ENCODE measurements at places on chromosomes 16 and 17.

DNA sequence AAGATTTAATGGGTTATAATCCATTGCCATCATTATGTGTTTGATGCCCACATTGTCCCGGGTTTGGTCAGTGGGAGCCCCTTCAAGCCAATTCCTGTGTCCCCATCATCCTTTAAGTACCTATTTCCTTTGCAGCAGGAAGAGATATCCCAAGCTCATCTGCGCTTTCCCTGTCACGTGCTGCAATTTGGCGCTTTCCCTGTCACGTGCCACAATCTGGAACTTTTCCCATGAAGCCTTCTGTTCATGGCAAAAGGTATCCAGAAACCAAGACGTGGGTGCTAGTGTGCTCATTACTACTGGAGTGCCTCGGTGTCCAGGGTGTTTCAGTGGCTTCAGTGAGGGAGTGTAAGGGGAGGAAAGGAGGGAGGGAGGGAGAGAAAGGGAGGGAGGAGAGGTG, 168.5 kb downstream of the NPIPB11 start:
- no peak for DNase-seq

- no peak for DNase-seq
Measured at GRCh38 chr17:42453439-42453838, 5.2 kb upstream of the ATP6V0A1 start.

DNA sequence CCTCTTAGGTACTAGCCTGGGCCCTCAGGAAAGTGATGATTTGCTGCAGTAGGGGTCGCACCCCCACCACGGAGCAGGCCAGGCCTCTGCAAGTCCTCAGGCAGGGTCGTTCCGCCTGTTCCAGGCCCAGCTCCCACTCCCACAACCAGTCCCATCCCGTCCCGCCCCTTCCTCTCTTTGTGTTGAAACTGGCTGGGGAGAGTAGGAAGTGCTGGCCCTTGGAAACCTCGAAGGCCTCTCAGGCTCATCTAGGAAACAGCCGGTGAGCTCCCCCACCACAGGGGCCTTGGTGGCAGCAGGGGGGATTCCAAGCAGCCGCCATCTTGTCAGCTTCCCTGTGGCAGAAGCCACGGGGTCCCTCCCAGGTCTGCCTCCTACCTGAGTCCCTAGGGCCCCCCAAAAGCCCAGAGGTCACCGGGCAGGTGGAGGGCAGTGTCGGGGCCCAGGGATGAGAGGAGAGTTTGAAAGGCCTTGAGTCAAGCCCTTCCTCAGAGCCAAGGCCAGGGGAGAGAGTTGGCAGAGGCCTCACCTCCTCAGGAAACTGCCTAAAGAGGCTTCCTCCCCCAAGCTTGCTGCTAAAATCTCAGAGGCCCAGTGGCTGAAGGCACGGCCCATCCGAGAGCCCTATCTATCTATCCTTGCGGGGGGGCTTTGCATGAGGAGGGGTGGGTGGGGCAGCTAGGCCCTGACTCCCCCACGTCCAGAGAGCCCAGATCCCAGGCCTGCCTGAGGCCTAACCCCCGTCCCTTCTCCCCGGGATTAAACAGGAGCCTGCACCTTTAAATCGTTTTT, 22.2 kb downstream of the MMP15 start:
- no peak for DNase-seq

DNA sequence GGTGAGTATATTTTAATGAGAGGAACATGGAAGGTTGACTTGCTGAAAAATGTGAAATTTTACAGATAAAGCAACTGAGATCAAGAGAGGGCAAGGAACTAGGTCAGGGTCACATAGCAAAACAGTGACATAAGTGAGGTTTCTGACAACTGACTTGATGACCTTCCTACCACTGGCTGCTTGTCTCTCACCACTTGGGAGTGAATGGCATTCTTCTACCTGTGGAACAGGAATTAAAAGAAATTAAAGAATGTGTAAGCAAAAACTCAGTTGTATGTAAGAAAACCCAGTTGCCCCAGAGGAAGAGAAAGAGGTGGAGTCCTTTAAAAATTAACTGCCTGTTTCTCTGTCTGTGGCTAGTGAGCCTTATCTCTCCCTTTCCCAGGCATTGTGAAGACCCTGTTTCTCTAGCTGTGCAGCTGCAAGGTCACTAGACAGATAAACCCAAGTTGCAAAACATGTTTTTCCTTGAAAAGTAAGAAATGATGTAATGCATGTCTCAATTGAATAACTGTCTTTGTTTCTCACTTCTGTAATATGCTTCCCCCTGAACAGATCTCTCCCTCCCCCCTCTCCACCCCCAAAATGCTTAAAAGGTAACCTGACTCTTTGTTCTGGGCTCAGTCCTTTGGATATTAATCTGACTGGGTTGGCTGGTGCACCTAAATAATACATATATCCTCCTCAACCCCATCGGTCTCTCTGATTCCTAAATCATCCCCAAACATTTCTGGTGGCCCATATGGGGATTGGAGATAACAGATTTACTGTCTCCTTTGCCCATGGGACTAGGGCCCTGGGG, 23.4 kb downstream of the ACSM1 start:
- DNase-seq = no peak

DNA sequence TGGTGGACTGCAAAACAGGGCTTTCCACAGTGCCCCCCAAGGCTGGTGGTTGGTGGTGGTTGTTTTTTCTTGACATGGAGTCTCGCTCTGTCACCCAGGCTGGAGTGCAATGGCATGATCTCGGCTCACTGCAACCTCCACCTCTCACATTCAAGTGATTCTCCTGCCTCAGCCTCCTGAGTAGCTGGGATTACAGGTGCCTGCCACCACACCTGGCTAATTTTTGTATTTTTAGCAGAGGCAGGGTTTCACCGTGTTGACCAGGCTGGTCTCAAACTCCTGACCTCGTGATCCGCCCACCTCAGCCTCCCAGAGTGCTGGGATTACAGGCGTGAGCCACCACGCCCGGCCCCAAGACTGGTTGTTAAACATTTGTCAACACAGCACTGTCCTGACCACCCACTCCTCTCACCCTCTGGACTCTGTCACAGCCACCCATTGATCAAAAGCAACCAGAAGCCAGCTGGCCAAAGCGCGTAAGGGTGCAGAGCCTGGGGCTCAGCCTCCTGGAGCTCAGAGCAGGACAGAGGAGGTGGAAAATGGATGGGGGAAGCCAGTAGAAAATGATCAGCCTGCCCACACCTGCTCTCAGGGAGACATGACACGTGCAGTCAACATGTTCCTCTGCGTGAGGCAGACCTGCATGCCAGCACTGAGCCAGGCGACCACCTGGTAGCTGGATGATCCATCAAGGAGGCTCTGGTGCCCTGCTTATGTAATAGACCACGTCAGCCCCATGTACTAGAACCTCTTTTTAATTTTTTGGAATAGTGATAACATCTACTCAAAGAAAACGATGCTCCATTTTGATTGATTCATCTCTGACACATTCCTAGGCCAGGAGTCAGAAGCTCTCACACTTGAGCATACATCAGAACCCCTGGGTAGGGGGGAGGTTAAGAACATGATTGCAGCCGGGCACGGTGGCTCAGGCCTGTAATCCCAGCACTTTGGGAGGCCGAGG, 14.8 kb upstream of the OSGIN1 start:
- no peak for DNase-seq

- DNase-seq = no peak
Measured at GRCh38 chr17:80807014-80807413, 184.6 kb upstream of the CHMP6 start.

GRCh38 chr17:66667491-66668030, 167.4 kb upstream of the CACNG5 start:
- DNase-seq = peak; percentile 37

DNA sequence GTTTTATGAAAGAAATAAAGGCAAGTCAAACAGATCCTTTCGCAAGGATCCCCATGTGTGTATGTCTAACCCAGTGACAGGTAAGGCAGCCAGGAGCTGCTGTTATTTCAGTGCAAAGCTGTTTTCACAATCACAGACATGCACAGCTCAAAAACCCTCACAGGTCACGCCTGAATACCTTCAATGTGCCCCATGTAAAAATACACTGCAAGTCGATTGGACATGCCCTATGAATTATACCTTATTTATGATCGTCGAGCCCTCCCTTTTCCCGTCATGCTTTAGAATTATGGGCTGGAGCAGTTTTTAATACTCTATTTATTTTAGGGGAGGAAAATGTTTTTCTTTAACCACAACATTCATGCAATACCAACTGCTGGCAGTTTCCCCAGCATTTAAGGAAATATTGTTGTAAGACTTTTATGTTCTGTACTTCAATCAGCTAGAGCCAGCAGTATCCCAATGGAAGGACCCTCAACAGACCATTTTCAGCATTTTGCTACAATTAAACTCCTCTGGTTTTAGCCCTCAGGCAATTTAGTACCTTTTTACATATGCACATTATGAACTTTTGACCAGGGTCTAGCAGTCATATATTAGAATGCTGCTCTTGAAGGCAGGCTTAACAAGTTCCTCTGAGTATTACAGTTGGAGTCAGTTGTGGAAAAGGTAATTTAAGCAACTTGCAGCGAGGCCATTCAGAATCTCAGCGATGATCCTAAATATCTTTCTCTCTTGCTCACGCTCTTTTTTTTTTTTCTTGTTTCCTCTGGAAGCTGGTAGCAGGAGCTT, 362.2 kb downstream of the WWOX start:
- no peak for DNase-seq

DNA sequence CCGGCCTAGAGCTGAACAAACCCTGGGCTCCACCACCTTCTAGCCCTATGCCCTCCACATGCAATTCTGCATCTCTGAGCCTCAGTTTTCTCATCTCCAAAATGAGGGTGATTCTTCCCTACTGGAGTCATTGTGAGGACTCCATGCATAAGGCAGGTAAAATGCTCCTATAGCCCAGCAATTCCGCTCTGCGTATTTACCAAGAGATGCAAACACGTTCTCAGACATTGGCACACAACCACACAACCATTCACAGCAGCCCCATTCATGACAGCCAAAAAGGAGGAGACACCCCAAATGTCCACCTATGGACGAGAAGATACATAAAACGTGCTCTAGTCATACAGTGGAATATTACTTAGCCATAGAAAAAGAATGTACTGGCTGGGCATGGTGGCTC, 3.9 kb upstream of the CASKIN1 start:
- no peak for DNase-seq

DNA sequence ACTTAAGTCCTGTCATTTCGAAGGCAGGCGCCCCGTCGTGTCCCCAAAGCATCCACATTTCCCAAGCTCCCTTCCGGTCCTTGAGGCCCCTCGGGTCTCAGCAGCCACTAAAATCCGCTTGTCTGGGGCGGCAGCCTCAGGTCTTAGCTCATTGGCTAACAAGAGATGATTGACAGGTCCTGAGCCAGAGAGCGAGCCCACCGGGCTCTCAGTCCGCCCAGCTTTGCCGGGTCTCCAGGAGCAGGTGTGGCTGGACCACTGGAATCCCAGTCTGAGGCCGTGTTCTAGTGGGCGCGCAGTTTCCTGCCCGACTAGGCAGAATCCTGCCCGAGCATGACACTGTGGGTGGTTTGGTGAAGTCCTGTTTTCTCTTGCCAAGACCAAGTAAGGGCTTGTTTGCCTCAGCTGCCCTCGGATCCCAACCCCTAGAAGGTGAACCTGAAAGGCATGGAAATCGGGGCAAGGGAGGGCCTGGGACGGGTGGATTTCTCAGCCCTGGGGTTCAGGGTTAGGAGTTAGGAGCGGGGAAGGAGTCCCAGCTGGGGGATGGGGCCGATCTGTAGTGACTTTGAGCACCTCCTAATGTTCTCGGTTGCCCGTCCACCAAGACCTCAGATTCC, 42.8 kb downstream of the MRC2 start:
- DNase-seq = no peak

GRCh38 chr16:12119562-12119961, 143.0 kb downstream of the SNX29 start:
- no peak for DNase-seq

- no peak for DNase-seq
Measured at GRCh38 chr17:65557349-65558310, 3.8 kb downstream of the AXIN2 start.

- DNase-seq = peak; percentile 81
Measured at GRCh38 chr16:89721546-89722391, 432 bp downstream of the ZNF276 start.

DNA sequence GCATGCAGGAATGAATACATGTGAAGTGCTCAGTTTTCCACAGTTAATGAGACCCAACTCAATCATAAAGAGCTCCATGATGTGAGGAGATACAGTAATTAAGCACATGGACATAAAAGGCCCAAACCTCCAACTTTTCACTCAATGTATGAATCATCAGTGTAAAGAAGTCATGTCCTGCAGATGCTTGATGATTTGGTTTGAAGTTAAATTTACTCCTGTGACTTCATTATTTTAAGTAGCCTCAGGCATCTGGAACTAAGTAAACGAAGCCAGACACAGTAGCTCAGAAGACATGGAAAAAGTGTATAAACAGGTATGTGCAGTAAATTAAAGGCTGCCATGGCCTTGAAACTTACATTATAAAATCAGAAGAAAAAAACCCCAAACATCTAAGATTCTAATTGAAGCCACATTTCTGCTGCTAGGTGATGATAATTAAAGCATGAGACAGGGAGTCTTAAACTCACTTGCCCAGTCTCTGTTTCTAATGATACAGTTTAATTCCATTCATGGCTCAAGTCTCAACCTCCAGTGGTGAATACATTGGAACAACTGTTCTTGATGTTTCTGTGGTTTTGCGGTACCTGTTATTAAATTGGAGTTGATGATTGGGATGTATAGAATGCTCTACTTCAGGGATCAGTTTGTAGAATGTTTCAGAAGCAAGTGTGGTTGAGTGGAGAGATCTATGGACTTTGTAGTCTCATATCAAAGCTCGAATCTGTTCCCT, 28.9 kb upstream of the CCL2 start:
- DNase-seq = no peak

DNA sequence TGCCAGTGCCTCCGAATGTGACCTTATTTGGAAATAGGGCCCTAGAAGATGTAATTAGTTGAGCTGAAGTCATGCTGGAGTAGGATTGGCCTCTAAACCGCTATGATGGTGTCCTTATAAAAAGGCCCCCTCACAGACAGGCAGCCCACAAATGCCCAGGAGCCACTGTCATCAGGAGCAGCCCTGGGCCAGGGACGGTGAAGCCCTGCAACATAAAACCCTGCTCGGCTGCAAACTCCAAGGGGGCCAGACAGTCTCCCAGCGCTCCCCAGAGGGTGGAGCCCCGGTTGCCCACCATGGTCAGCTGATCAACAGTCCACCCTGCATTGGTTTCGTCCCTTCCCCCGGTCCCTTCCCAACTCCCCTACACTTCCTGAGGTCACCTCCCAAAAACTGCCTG, 351.7 kb downstream of the FOXL1 start:
- no peak for DNase-seq

GRCh38 chr16:13429416-13429815, 490.5 kb upstream of the ERCC4 start:
- no peak for DNase-seq
